Body of pancreas (tissue), 4 donors: ENCODE measurements at places on chromosomes 4 and X. TPM values are rescaled to one million over a fixed set of nuclear protein-coding genes. Genes with fewer than 3 reads are reported as not detected.
A peak's percentile ranks its signal among the peaks of the same experiment; 100 is the strongest.

Gene IL1RAPL2
- not detected for total RNA-seq

Gene TTC29
- not detected for total RNA-seq

Gene SEC24B
- 16.3 TPM for total RNA-seq

Gene UBE2D3
- 323 TPM for total RNA-seq

Gene SHISA3
- total RNA-seq, result not detected

Gene PDLIM3
- total RNA-seq, result 40.2 TPM

Gene TEX13B
- total RNA-seq, result not detected

- DNase-seq, result peak; percentile 86
- peaks cover 27% of the 10 kb centered on the region for H3K4me1 ChIP-seq
- peak overlapping the region; percentile 24 for H3K4me3 ChIP-seq
- no peak overlapping the region for H3K27ac ChIP-seq
Measured at GRCh38 chr4:47836641-47837093, 1.2 kb downstream of the CORIN start.

- no peaks in the 10 kb centered on the region for H3K27me3 ChIP-seq
- no peaks in the 10 kb centered on the region for H3K4me1 ChIP-seq
- DNase-seq, result no peak
- no peak overlapping the region for H3K4me3 ChIP-seq
Measured at GRCh38 chr4:181225616-181226261, 1017.5 kb upstream of the TENM3 start.

- H3K4me3 ChIP-seq, result no peak overlapping the region
- H3K4me1 ChIP-seq, result no peaks in the 10 kb centered on the region
- H3K27ac ChIP-seq, result no peak overlapping the region
- no peaks in the 10 kb centered on the region for H3K36me3 ChIP-seq
Measured at GRCh38 chrX:120614816-120615215, 10.9 kb downstream of the MCTS1 start.

DNA sequence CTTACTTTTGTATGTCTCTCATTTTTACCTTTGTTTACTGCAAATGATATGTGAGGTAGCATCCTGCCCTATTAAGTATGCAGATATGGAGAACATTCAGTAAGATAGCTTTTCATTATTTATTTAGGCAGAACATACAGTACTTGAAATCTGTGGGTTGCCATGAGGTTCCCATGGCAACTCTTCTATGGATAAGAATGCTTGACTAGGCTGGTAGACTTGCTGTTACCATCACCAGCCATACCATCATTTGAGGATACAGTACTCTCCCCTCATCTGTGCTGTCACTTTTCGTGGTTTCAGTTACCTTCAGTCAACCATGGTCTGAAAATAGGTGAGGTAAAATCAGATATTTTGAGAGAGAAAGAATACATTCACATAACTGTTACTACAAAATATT lies 56.7 kb downstream of the NAF1 start:
- no peaks in the 10 kb centered on the region for H3K4me1 ChIP-seq
- no peak overlapping the region for H3K27ac ChIP-seq
- no peaks in the 10 kb centered on the region for H3K27me3 ChIP-seq
- no peak for DNase-seq

DNA sequence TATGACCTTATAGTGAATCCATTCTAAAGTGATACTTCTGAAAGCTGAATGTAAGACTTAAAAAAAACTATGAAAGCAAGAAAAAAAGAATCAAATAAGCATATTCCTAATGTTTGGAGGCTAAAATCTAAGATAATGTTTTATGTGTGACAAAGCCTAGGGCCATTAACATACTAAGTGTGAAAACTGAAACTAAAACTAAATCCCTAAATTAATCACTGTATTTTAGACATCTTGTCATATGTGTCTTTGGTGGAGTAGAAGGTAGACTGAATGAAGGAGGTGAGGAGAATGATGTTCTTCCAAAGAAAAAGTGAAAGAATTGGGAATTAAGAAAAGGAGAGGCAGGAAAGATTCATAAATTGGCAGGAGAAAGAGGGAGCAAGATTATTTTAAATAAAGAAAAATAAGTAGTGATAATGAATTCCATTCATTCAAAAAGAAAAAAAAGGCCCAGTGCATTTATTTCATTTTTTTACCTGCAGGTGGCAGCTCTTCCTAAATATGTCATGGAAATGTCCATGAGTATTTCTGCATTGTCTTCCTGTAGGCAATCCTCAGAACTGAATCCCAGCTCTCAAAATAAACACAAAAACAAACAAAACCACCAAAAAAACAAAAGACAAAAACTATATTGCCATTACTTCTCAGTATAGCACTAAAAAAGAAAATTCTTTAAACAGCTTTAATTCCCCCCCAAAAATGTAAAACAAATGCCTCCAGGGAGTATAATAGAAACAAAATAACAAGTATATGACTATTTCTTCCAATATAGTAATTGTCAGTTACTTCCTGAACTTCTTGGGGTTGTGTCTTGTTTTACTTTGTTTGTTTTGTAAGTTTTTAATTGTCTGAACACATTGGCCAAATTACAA lies 17.0 kb upstream of the AP1AR start:
- H3K4me3 ChIP-seq, result no peak overlapping the region
- no peaks in the 10 kb centered on the region for H3K36me3 ChIP-seq
- no peak overlapping the region for H3K27ac ChIP-seq

GRCh38 chrX:118961866-118962560 lies 12.4 kb upstream of the LONRF3 start:
- no peak overlapping the region for H3K27ac ChIP-seq
- no peaks in the 10 kb centered on the region for H3K27me3 ChIP-seq
- DNase-seq, result no peak
- no peak overlapping the region for H3K4me3 ChIP-seq

GRCh38 chrX:18934708-18935107 lies 49.2 kb downstream of the PHKA2 start:
- no peaks in the 10 kb centered on the region for H3K27me3 ChIP-seq
- H3K27ac ChIP-seq, result no peak overlapping the region
- no peak for DNase-seq
- H3K4me1 ChIP-seq, result no peaks in the 10 kb centered on the region
- peaks cover 2% of the 10 kb centered on the region for H3K36me3 ChIP-seq

DNA sequence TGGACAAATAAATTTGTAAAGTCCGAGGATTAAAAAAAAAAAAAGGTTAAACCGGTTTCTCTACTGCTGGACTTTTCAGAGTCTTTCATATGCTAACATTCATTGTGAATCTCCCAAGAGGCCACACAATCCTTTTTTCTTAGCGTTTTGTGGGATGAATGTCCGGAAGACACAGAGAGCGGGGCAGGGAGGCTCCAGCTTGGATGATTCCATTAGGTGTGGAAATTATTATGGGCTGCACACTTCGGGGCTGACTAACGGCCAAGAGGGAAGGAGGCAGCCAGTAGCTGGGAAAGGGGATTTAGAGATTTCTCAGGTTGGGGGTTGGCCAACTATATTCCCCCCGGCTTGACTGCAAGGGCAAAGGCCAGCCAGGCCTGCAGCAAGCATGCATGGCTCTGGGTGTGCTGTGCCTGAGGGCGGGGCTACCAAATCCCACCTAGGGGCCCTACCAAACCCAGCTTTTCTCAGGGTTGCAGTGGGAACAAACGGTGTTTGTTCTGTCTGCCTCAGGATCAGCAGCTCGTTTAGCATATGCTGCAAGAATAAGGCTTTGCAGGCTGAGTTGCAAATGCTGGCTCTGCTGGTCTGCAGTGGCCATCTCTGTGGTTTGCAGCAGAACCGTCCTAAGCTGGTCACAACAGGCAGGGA lies 28.6 kb downstream of the NYX start:
- no peak for DNase-seq
- no peak overlapping the region for H3K4me3 ChIP-seq

GRCh38 chrX:94914235-94914634 lies 1240.2 kb downstream of the FAM133A start:
- no peak overlapping the region for H3K4me3 ChIP-seq
- H3K27ac ChIP-seq, result no peak overlapping the region
- H3K36me3 ChIP-seq, result no peaks in the 10 kb centered on the region
- no peak for DNase-seq
- no peaks in the 10 kb centered on the region for H3K27me3 ChIP-seq

DNA sequence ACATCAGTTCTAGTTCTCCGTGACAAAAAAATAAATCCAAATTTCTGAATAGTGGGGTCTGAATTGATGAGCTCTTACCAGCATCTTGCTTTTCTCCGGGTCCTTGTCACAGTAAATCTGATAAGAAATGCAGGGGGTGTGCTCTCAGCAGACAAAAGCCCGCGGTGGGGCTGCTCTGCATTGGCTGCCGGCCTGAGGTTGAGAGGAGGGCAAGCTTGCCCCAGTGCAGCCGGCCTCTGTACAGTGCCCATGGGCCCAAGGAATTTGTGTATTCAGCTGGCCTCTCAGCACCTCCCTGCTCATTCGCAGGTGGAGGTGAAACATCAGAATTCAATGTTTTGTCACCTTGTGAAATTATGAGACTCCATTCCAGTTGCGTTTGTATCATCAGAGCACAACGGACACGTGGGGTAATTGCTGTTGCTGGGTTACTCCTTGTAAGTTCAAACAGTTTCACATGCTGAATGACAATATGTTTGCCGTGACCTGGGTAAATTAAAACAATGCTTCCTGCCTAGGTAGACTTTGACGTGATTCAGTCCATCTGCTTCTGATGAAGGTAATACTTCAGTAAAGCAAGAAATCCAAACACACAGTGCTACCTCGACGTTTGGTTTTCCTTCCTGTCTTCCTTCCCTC lies 596.4 kb downstream of the MID1IP1 start:
- no peak for DNase-seq
- H3K4me3 ChIP-seq, result no peak overlapping the region
- H3K36me3 ChIP-seq, result no peaks in the 10 kb centered on the region
- no peaks in the 10 kb centered on the region for H3K27me3 ChIP-seq
- no peaks in the 10 kb centered on the region for H3K4me1 ChIP-seq
- no peak overlapping the region for H3K27ac ChIP-seq

- no peak overlapping the region for H3K4me3 ChIP-seq
- no peak for DNase-seq
- no peaks in the 10 kb centered on the region for H3K27me3 ChIP-seq
- H3K27ac ChIP-seq, result no peak overlapping the region
- H3K36me3 ChIP-seq, result no peaks in the 10 kb centered on the region
Measured at GRCh38 chrX:80648023-80648422, 161.7 kb downstream of the BRWD3 start.

- H3K27me3 ChIP-seq, result no peaks in the 10 kb centered on the region
- no peaks in the 10 kb centered on the region for H3K4me1 ChIP-seq
Measured at GRCh38 chrX:78357342-78358055, 30.1 kb upstream of the CYSLTR1 start.

DNA sequence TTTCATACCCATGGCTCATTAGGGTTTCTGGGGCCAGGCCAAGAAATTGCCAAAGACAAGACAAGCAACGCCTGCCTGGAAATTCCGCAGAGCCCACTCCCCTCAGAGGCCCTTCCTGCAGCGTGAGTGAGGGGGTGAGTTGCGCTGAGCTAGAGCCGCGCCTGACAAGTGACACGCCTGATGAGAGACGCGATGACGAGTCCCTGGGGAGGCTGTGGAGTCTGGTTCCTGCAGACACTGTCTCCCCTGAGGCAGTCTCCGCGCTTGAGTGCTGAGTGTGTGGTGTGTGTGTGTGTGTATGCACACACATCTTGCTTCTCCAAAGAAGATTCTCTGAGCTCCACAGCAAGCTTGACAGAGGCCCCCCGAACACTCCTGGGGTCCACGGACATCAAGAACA lies 269.8 kb downstream of the BCOR start:
- H3K4me1 ChIP-seq, result peaks cover 17% of the 10 kb centered on the region
- H3K27me3 ChIP-seq, result no peaks in the 10 kb centered on the region
- no peak for DNase-seq
- no peaks in the 10 kb centered on the region for H3K36me3 ChIP-seq

DNA sequence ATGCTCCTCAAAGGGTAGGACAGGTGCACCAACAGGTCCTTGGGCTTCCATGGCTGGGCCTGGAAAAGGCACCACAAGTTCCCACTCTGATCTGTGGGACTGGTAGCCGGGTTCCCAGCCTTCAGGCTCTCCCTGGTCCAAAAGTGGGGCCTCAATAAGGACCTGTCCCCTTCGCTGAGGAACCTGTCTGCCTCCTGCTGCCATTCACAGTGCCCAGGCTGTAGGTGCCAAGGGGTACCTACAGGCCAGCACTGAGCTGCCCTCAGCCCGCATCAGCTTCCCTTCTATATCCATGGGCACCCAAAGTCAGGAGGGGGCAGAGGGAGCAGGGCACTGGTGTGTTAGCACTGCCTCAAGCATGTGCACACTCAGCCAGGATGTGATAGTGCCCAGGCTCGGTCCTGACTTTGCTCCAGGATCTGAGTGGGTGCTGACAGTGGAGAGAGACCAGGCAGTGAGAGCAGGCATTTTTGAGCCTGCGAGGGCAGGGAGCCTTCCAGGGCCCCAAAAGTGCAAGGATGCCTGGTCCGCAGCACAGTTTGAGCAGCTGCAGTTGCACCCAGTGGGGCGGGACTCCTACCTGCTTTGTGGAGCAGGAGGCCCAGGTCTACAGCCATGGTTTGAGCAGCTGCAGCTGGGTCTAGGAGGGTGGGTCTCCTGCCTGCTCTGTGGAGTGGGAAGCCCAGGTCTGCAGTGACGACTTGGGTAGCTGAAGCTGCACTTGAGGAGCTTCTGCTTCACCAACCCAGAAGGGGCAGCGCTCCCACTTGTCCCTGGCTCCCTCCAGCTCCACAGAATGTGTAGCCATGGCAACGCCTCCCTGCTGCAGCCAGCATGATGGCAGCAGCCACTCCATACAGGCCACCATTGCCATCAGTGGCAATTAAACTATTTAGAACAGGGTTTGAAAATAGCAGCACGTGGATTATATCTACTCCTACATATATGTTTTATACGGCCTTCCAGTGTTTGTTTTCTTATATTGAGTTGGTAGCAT lies 376.4 kb downstream of the KCTD8 start:
- H3K27ac ChIP-seq, result no peak overlapping the region
- DNase-seq, result no peak
- H3K4me3 ChIP-seq, result no peak overlapping the region
- no peaks in the 10 kb centered on the region for H3K36me3 ChIP-seq
- no peaks in the 10 kb centered on the region for H3K27me3 ChIP-seq

- no peak overlapping the region for H3K27ac ChIP-seq
- no peak overlapping the region for H3K4me3 ChIP-seq
- H3K27me3 ChIP-seq, result no peaks in the 10 kb centered on the region
- H3K36me3 ChIP-seq, result no peaks in the 10 kb centered on the region
Measured at GRCh38 chr4:185179488-185179887, 24.3 kb downstream of the CFAP97 start.

- no peak for DNase-seq
- H3K4me1 ChIP-seq, result peaks cover 10% of the 10 kb centered on the region
- H3K4me3 ChIP-seq, result no peak overlapping the region
- no peaks in the 10 kb centered on the region for H3K36me3 ChIP-seq
- no peaks in the 10 kb centered on the region for H3K27me3 ChIP-seq
Measured at GRCh38 chr4:155179216-155179615, 29.2 kb upstream of the NPY2R start.

GRCh38 chr4:44186096-44186849 lies 262.3 kb downstream of the KCTD8 start:
- no peaks in the 10 kb centered on the region for H3K4me1 ChIP-seq
- H3K27me3 ChIP-seq, result no peaks in the 10 kb centered on the region
- no peak overlapping the region for H3K4me3 ChIP-seq
- no peak overlapping the region for H3K27ac ChIP-seq
- DNase-seq, result no peak
